LNCaP clone FGC (cell line): ENCODE measurements at places on chromosomes 3 and 15.

GRCh38 chr3:10798600-10799367 lies 17.2 kb upstream of the SLC6A11 start:
- DNase-seq = no peak

DNA sequence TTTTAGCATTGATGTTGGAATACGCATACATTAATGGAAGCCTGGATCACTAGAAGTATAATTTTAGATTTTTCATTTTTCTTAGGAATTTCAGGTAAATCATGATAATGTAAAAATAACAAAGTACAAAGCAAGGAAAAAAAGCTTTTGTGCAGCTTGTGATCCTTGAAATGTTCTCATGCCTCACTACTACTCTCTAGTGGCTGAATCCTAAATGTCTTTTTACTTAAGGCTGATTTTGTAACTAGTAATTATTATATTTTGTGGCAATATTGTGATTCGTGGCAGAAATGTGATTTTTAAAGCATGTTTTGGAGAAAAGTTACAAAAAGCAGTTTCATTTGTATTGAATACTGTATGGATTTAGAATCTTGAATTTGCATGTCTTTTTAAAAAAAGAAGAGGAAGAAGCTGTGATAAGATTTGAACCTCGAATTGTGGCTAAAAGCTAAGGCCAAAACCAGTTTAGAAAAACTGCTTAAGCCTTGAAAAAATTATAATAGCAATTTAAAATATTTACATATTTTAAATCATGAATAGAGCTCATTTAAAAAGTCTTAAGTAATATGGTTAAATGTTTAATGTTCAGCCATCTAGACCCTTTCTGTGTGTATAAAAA lies 39.0 kb downstream of the U2SURP start:
- DNase-seq = no peak

DNA sequence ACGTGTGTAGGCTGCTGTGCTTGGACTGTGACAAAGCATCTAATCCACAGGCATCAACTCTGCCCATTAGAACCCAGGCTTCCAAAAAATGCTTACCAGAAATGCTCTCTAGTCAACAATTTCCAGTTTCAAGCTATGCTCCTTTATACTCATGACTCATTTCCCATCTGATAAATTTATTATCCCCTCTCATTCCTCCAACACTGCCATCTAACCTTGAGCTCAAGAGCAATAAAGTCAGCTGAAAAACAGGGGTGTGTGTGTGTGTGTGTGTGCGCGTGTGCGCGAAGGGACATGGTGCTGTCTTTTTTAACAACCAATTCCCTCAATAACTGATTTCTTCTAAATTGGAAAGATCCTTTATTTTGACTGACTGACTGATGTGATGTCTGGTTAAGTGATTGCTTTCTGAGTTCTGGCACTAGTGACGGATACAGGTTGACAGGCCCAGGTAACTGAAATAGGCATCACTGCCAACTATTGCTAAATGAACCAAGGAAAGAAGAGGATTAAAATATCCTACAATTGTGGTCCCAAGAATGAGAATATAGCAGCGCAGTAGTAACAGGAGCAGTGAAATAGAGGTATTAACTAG lies 405.5 kb downstream of the ZNF385D start:
- DNase-seq = no peak

DNA sequence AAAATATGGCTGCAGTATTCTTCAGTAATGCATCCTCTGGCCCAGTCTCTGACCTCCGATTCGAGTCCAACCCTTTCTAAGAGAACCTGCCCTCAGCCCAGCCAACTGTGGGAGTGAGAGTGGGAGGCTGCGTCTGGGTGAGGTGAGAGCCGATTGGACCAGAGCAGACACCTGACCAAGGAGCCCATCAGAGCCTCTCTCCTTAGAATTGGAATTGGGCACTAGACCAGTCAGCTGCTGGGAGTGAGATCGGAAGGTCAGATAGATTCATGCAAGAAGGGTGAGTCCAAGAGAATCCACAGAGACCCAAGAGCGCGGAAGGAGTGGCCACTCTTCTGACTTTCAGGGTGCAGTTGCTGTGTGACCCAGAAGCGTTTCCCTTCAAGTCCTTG lies 10.2 kb downstream of the RASL12 start:
- DNase-seq = no peak

DNA sequence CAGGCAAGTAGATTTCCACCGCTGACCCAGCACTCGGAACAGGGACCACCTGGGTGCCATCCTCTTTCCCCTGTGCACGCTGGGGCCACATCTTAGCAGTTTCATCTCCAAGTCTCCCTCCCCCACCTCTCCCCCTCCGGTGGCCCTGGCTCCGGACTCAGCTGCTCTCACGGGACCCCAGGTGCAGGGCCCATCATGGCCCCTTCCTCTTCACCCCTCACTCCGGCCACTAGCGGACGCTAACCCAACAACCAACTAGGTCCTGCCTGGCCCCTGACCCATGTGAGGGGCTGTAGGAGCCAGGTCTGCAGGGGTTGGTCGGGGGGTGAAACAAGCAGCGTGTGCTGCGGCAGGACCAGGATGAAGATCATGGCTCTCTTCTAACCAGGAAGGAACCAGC lies 31.3 kb upstream of the IQSEC1 start:
- no peak for DNase-seq

DNA sequence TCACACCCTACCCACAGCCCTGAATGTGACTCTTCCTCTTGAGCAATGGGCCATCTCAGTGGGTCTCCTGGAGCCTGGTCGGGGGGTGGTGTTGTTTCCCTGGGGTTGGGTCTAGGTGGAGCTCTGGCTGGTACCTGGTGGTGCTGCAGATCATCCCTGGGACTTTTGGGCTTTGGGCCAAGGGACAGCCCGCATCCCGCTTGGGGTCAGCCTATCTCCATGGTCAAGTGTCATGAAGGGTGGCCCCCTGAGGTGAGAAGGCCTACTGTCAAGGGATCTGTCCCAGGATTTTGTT lies 202.0 kb downstream of the UBE3A start:
- DNase-seq = no peak

GRCh38 chr3:57863380-57863779 lies 107.3 kb downstream of the SLMAP start:
- no peak for DNase-seq

DNA sequence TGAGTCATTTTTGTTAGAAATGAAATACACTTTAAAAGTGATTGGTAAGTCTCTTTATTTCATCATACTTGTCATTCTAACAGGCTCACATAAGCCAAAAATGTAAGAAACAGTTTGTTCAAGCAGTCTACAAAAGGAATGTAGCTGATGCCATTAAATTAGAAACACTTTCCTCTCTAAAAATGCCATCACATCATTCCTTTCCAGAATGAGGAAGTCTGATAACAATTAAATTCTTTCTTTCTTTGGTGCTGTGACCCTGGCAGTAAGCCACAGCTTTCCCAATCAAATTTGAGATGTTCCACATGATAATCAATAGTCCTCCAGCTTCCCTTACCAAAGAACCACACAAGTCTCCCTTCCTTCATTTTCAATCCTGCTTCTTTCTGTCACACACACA lies 9.4 kb upstream of the P2RY1 start:
- DNase-seq = no peak

DNA sequence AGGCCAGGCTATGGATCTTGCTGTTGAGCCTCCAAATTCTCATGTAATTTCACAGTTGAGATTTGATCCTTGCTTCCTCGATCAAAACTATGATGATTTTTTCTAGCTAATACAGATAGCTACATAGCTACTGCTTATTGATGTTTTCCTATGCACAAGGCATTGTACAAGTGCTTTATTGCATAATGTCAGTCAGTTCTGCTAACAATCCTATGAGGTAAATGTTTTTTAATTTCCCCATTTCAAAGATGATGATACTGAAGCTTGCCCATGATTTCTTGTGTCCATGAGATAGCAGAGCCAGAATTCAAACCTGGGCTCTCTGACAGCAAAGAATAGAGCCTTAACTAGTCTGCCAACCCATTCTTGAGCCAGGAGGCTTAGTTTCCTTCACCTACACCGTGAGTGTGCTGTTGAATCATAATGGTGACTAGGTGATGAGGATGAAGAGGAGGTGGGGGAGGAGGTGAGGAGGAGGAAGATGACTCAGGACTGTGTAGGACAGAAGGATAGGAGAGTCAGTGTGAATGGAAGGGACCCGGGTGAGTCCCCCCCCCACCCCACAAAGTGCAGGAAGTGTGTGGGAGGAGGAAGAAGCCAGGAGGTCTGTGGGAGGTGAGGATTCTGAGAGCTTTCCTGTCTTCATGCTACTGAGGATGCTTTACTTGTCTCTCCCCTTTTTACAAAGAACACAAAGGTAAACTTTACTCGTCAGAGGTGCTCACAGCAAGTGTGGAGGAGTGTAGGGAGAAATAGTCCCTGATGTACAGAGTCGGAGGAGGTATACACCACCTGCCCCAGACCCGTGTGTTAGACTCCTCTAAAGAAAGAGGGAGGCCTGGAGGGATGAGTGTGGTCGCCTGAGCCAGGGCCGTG lies 3.6 kb downstream of the TAGLN3 start:
- DNase-seq = no peak

DNA sequence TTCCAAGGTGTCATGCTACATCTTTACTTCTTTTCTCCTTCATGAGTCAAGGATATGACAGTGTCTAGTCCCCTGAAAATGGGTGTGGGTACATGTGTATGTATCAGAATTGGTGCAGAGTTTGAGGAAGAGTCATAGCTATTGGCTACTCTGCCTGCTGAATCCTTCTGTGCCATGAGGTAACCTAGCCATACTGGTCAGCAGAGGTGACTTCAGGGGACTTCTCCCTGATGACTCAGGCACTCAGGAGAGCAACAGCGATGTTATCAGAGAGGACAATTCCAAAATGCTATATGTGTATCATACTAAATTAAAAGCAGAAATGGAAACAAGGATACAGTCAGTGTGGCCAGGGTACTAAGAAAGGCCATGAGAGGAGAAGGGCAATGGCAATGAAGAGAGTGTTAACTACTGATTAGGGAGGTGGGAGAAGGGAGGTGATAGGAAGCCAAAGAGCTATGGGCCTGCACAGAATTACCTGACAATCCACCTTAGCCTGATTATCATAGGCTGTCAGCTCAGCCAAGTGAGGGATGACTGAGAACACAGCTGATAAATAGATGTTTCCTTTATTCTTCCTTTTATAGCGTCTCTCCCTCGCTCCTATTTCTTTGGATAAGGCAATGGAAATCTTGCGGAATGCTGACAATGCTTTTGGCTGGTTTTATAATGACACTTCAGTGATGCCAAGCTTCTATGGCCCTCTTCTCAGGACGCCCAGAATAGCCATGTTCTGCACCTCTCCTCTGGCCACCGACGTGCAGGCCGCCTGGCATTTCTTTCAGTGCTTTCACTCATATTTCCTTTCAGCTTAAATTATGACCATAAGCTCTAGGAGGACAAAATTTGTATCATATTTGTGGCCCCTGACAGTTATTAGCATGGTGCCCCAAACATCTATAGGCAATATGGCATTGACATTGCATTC lies 90.6 kb downstream of the FGF12 start:
- no peak for DNase-seq

GRCh38 chr3:60199306-60199705 lies 1051.9 kb downstream of the FHIT start:
- DNase-seq = no peak

GRCh38 chr15:65259367-65259797 lies 27.3 kb downstream of the PARP16 start:
- no peak for DNase-seq

DNA sequence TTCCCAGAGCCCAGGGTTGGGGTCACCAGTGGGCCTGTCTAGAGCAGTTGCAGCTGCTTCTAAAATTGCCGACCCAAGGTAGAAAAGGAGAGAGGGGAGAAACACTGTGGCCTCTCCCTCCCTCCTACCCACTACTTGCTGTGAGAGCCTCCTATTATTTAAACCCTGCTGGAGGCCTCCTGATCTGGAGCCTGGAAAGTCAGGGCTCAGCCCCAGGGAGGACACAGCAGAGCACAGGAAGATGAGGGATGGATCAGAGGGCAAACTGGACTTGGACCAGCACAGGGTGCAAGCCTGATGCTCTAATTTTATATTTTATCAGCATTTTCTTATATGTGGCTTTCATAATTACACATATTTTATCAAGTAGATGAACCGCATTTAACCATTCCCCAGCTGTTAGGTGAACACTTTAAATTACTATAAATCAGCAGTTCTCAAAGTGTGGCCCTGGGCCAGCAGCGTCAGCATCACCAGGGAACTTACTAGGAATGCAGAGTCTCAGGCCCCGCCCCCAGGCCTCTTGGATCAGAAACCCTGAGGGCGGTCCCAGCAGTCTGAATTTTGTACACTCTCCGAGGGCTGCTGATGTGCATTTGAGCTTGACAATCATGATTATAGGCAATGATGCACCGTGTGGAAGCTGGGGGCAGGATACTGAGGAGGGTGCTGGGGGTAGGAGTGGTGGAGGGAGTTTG lies 26.7 kb downstream of the SMAD3 start:
- no peak for DNase-seq

- DNase-seq = no peak
Observed at GRCh38 chr15:66109826-66110225, 143.7 kb downstream of the MEGF11 start.

DNA sequence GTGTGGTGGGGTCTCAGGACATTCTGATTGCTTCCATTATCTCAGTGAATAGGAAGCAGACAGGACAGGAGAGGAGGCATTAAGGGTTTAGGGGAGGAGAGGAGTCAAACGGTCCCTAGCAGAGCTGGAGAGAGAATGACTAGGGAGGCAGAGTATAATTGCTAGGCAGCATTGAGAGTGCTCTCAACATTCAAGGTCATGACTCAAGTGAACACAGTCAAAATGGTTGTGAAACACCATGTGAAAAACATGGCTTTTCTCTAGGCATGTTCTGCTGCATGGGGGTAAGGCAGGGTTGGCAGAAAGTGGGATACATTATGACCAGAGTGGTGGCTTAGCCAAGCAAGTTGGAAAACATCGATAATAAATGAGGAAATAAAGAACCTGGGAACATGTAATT lies 19.5 kb upstream of the HRH1 start:
- no peak for DNase-seq

DNA sequence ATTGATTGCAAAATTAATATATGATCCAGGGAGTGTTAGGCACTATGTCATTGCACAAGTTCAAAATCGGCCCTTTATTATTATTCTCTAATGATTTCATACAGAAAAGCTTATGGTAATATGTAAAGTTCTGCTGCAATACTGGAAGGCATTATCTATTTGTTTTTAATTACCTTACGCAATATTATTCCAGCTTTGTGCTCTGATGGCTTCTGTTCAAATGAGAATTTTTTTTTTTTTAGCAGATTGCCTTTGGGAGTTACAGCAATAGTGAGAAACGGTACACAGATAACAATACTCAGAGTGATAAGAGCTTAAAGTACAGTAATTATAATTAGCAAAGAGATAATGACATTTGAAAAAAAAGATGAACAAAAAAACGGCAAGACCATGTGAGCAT lies 602.2 kb upstream of the ALCAM start:
- DNase-seq = no peak

GRCh38 chr3:101643861-101644613 lies 32.9 kb downstream of the ZBTB11 start:
- DNase-seq = no peak

DNA sequence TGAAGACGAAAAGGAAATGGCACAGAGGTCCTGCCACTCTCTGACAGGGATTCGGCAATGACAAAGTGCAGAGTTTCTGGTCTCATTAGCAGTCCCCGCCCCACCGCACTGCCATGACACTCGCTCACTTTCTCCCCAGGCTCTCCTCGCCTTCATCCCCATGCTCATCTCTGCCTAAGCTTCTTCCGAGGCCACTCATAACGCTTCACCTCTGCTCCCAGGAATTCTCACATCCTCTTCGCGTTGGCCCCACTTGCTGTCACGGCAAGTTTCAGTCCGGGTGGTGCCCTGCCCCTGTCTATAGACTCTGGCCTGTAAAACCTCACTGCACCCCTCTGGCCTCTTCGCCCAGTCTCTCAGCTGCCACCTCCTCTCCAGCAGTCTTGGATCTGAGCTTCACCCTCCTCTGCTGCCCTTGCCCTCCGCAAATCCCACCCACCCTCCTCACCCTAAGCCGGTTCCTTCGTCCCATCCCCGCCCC lies 654 bp downstream of the RUBCN start:
- no peak for DNase-seq
